ENCODE measurements at places on chromosomes 12 and 14.

GRCh38 chr14:53640695-53641094 lies 315.9 kb downstream of the BMP4 start:
- no peak for DNase-seq

DNA sequence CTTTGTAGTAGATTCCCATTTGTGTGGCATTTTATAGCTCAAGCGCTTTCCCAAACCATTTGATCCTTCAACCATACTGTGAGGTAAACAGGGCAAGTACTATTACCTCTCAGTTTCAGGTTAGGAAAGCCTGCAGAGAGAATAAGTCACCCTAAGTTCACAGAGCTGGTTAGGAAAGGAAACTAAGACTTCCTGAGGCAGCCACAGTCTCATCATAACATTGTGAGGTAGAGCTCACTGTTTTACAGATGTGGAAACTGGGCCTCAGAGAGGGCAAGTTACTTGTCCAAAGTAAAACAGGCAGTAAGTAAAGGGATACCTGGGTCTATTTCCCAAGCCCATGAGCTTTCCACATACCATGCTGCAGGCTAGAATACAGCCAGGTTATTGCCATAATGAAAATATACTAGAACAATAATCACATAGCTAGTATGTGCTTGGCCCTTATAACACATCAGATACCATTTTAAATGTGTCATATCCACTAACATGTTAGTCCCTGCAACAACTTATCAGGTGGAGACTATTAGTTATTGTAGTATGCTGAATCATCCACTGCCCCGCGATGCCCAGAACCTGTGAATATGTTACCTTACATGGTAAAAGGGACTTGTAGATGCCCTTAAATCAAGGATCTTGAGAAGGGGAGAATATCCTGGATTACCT lies 150.9 kb upstream of the GRIP1 start:
- no peak for DNase-seq

- DNase-seq, result no peak
These were observed 49.2 kb upstream of the DICER1 start for GRCh38 chr14:95206534-95206933.

- no peak for DNase-seq
These were observed 30.5 kb downstream of the ANAPC7 start for GRCh38 chr12:110373025-110373424.

DNA sequence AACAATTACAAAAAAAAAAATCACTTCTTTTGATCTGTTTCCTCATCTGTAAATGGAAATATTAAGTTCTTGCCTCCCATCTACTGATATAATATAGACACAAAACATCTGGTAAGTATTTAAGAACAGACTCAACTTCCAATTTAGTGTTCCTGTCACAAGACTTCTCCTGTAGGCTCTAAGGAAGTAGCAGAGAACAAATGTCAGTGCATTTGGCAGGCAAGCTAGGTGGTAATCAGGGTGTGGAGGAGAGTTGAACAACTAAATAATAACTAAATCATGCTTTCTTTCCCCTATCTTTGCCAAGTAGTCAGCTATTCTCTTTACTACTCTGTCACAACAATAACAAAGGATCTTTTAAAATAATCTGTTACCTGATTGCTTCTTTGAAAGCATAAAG lies 22.1 kb downstream of the BAZ1A start:
- no peak for DNase-seq

DNA sequence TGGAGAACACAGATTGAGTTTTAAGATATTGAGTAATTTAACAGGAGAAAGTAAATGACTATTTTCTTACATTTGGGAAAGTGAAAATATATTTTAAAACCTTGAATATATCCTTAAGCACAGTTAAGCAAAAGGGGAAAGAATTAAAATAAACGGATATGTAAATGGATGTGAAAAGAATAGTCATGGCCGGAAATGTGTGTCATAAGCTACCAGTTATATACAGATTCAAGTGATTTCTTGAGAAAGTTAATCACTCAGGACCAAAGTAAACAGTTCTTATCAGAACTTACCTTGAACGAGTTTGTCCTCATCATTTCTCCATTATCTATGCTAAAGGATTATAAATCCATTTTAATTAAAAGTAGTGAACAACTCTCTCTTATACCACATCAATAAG lies 33.4 kb downstream of the C12orf75 start:
- DNase-seq, result no peak

DNA sequence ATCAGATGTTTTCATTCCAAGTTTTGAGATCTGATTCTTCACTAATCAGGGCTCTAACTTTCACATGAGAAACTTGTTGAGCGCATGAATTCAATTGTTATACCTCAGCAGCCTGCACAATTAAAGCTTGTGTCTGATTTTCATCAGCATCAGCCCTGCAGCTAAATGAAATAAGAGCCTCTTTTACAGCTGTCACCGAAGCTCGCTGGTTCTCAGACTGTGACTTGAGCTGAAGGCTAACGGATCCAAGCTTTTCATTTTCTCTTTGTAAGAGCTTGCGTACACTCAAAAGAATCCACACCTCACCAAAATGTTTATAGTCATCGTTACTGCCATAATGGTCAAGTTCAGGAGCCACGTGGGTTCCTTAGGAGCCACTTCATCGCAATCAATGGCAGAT lies 65.5 kb upstream of the BEGAIN start:
- no peak for DNase-seq

DNA sequence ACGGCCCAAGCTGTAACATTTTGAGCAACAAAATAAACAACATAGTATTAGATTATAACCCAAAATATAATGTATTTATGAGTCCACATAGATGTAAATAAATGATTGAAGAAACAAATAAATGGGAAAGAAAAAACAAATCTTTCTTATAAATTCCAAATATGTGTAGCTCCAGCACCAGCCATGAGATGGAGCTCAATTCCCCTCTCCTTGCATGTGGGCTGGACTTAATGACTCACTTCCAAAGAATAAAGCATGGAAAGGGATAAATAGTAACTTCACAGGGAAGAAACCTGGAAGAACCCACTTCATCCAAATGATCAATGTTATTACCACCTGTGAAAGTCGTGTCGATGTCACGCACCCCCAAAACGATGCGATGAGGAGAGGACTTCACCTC lies 158.8 kb downstream of the RPAP3 start:
- no peak for DNase-seq

DNA sequence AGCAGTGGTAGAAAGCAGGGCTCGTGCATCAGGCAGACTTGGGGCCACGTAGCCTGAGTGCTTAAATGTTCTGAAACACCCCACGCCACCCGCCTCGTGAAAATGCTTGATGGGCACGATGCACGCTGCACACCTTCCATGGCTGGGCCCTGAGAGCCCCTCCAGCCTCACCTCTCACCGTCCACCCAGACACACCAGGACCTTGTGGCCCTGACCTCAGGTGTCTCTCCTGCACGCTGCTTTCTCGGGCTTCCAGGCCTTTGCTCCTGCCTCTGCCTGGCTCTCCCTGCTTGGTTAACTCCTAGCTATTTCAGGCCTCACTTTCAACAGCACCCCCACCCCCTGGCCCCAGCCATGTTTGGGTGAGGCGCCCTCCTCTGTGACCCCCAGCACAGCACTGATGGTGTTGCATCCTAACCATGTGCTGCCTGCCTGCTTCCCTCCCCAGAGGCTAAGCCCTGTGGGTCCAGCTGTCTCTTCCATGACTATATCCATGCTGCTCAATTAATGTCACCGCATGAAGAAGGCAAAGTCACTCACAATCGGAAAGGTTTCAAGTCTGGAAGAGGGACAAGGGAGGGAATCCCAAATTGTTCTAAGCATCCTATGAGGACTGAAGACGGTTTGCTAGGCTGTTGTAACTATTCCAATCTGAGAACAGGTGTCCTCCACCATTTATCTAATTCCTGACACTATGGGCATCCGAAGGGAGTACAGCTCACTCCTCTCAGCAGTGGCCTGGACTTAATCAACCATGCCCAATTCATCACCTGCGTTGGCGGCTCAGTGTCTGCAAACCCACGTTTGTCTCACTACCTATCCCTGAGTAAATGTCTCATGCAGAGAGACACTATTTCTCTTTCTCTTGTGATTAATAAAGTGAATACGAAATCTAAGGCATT lies 82.2 kb downstream of the CCDC88C start:
- DNase-seq, result no peak

- peak; percentile 37 for DNase-seq
These were observed 95.6 kb downstream of the GAS2L3 start for GRCh38 chr12:100668945-100669536.

DNA sequence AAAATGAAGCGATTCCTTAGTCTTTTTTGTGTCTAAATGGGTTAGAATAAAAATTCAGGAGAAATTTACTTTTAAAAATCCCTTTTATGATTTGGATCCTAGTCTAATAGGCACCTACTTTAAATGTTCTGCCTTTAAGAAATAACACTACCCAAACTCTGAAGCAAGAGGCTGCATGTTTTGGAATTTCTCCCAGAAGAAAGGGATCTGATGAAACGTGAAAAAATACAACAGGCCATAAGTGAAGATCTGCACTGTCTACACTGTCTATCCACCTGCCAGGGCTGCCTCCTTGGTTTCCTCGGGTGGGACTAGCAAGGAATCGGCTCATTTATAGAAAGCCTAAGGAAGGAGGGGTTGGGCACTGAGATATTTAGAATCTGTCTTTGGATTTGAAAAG lies 22.1 kb downstream of the ACVR1B start:
- DNase-seq, result no peak

DNA sequence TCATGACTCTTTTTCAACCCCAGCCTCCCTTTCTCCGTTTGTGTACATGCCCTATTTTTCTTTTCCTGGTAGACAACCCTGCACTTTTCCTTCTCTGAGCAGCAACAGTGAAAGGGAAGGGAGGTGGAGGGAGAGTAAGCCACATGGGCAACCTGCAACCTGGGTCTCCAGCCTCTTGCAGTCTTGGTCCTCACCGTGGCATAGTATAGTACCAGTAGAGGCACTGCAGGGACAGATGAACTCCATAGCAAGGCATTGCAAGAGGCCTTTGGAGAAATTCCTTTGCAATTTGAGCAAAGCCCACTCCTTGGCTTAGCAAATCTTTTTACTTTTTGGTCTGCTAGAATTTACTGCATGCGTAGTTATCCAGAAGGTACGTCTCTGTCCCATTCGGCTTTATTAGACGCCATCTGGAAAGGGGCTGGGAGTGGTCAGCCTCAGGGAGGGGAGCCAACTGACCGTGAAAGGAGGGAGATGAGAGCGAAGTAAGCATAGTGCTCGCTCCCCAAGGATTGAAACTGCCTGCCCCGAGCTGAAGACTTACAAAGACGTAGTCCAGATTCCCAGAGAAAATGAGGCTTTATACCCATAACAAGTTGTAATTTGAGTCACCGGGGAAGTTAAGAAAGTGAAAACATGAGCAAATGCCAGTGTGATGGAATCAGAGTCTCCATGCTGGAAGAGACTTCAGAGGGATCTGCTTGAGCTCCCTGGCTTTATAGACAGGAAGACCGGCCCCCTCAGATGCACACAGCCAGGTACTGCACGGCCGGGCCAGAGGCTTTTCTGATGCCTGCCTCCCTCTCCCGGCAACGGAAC lies 332.0 kb downstream of the CACNA1C start:
- no peak for DNase-seq

DNA sequence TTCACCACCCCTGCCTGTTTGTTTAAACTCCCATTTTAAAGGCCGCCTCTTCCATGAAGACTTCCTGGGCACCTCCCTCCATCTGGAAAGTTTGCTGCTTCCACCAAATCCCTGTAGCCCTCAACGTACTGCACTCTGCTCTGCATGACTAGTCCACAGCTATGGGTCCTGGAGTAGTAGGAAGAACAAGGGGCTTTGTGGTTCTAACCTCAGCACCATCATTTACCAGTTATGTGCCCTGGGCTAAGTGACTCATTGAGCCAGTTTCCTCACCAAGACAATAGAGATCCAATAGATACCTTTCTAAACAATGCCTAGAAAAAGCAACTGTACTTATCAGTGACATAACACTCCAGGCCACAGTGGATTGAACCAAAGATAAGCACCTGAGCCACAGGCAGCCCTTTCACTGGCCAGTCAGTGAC lies 8.5 kb upstream of the LTBP2 start:
- DNase-seq, result no peak

DNA sequence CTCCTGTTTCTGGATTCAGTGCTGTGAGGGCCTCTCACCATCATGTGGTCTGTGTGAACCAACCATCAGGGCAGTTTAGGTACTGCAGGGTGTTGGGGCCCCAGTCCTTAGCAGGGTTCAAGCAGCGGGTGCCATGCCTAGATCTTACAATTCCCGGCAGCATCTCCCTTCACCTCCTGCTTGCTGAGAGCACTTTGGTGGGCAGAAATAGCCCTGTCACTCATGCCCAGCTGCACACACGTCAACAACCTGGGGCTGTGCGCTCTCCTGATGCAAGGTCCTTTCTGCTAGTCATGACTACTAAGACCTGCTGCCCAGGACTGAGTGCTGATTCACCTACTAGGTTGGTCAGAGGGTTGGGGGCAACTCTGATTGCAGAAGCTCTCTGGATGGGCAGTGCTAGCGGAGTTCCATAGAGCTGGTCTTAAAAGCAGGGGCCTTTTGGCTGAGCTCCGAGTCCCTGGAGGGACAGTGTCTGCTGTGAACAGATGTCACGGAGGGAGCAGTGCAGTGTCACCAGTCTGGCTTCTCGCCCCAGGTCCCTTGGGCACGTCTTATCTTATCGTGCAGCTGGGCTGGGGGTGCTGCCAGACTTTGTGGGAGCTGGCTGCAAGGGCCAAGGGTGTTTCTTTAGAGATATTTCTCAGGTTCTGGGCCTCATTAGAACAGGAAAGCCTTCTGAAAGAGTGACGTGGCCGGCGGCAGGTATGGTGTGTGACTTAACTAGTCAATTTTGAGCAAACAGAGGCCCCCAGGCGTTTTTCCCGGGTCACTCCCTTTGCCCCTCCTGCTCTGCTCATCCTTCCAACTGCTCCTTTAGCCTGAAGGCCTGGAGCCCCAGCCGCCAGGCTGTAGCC lies 71.8 kb downstream of the NINJ2 start:
- DNase-seq, result no peak

DNA sequence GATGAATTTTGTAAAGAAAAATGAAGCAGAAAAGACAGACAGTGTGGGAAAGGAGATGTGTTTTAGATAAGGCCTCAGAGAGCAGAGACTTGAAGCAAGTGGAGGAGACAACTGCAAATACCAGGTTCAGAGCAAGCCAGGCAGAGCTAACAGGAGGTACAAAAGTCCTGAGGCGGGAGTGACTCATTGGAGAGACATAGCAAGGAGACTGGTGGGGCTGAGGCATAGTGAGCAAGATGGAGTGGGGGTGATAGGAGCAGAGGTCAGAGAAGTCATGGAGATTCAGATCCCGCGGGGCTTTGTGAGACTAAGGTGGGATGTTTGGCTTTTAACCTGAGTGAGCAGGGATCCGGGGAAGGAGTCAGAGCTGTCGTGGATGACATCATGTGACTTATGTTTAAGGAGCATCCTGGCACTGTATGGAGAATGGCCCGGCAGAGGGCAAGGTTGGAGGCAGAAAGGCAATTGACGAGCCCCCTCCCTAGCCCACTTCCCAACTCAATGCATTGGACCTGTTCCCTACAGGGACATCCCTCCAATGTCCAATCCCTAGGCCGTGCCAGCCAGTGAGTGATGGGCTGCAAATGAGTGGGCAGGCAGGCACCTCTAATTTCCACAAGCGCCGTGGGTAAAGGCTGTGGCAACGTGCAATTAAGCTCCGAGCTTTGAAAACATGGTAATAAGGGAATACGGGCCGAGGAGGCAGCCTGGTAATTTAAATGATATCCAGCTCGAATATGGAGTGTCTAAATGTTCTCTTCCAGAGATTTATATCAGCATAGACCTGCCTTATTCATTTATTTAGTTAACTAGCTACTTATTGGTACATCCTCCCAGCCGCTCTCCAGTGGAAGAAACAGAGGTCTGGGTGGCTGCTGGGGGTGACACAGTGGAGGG lies 206.8 kb upstream of the LHX5 start:
- DNase-seq, result no peak

- no peak for DNase-seq
These were observed 49.1 kb upstream of the MEG3 start for GRCh38 chr14:100776681-100777365.

- DNase-seq, result no peak
These were observed 168.8 kb downstream of the ANO4 start for GRCh38 chr12:100963381-100963780.

Data from bone marrow (tissue), 2 donors.